ENCODE measurements at places on chromosomes 4 and X. TPM values are rescaled to one million over a fixed set of nuclear protein-coding genes. Genes with fewer than 3 reads are reported as not detected.

The UGT2B17 gene
- total RNA-seq = not detected

The GPR143 gene
- not detected for total RNA-seq

The ADGRG4 gene
- total RNA-seq = under 0.01 TPM

The TRMT10A gene
- total RNA-seq = 5.5 TPM

The XAGE2 gene
- not detected for total RNA-seq

The PNCK gene
- 1.2 TPM for total RNA-seq

The IRF2 gene
- 29.7 TPM for total RNA-seq

The PNMA6F gene
- not detected for total RNA-seq

The FAM236A gene
- not detected for total RNA-seq

The DMP1 gene
- not detected for total RNA-seq

The RPS6KA6 gene
- 3.1 TPM for total RNA-seq

The ESX1 gene
- total RNA-seq = not detected

The KLHL15 gene
- total RNA-seq = 8.1 TPM

The CCDC158 gene
- total RNA-seq = under 0.01 TPM

The CENPVL3 gene
- not detected for total RNA-seq

The GBA3 gene
- not detected for total RNA-seq

The PDE6B gene
- not detected for total RNA-seq

The C4orf36 gene
- total RNA-seq = 3.1 TPM

The FGFBP1 gene
- not detected for total RNA-seq

The UNC5C gene
- total RNA-seq = 2.5 TPM

The CT45A9 gene
- total RNA-seq = not detected

The NIPAL1 gene
- not detected for total RNA-seq

The PDCL2 gene
- not detected for total RNA-seq

The SH3BP2 gene
- total RNA-seq = 22.2 TPM

The GPR119 gene
- total RNA-seq = not detected

The GPRASP1 gene
- total RNA-seq = 4.2 TPM

The C4orf51 gene
- total RNA-seq = not detected

The MAGEB3 gene
- total RNA-seq = not detected

The DUX4 gene
- total RNA-seq = not detected

The MAMLD1 gene
- 1.3 TPM for total RNA-seq

The MAGEE2 gene
- total RNA-seq = not detected

The MAP7D3 gene
- total RNA-seq = 13.9 TPM

The ANAPC10 gene
- total RNA-seq = 28.1 TPM

The FAM47A gene
- not detected for total RNA-seq

The COX7B gene
- total RNA-seq = 495 TPM

The FAM241A gene
- total RNA-seq = 0.83 TPM

The CXCL6 gene
- total RNA-seq = 3.5 TPM
